ENCODE measurements at places on chromosomes 16 and 17.

- DNase-seq, result no peak
Measured at GRCh38 chr17:27496437-27496943, 40.2 kb downstream of the KSR1 start.

GRCh38 chr17:31549525-31550388 is 158.3 kb downstream of the RAB11FIP4 start:
- peak; percentile 100 for DNase-seq

GRCh38 chr16:22685459-22685830 is 128.5 kb upstream of the HS3ST2 start:
- DNase-seq, result no peak

DNA sequence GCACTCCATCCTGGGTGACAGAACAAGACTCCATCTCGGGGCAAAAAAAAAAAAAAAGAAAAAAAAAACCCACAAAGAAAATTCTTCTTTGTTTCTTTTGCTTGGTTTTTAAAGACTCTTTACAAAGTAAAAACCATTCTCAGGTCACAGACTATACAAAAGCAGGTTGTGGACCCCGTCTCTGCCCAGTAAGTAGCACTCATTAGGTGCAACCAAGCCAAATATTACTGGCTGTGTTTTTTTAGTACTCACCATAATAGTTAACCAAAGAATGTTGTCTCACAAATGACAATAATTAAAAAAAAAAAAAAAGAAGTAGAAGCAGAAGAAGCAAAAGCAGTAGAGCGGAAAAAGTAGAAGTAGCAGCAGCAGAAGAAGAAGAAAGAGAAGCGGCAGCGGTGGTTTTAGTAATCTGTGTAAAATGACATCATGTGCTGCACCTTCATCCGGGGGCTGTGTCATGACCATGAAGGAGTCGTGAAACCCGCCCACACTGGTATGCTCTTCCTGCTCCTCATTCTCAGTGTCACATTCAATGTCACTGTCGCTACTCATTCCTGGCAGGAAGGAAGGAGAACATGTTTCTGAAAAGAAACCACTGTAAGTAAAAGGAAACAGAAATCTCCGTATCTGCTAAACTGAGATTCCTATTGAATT is 105.4 kb downstream of the TRIM37 start:
- peak; percentile 14 for DNase-seq

- DNase-seq, result no peak
Measured at GRCh38 chr16:635573-636205, 416 bp downstream of the METTL26 start.

GRCh38 chr16:82542714-82543113 is 84.1 kb upstream of the CDH13 start:
- no peak for DNase-seq

DNA sequence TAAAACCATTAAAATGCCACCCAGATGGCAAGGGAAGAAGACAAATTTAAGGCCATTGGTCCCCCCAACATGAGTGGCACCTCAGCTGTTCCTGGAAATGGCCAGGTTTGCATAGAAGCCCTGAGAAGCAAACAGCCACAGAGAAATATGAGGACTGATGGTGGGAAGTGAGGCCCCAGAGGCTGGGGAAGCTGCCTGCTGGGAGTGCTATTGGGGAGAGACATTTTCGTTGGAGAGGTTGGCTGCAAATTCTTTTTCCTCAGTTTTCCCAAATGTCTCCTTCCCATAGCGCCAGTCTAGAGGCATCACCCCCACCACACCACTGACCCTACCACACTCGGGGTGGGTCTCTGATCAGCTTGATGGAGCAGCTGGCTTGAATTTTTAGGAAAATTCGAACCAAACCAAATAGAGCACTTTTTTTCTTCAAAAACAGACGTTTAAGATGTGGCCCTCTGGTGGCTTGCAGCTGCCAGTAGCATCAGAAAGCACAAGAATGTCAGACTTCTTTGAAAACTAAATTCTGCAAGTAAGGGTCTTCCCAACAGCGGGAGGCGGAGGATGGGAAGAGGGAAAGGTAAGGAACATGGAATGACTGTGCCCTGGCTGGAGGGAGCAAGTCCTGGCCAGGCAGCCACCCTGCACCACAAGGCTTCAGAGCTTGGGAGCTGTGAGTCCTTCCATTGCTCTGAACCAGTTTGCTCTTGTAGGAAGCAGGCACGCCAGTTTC is 13.2 kb upstream of the SLC12A3 start:
- no peak for DNase-seq

DNA sequence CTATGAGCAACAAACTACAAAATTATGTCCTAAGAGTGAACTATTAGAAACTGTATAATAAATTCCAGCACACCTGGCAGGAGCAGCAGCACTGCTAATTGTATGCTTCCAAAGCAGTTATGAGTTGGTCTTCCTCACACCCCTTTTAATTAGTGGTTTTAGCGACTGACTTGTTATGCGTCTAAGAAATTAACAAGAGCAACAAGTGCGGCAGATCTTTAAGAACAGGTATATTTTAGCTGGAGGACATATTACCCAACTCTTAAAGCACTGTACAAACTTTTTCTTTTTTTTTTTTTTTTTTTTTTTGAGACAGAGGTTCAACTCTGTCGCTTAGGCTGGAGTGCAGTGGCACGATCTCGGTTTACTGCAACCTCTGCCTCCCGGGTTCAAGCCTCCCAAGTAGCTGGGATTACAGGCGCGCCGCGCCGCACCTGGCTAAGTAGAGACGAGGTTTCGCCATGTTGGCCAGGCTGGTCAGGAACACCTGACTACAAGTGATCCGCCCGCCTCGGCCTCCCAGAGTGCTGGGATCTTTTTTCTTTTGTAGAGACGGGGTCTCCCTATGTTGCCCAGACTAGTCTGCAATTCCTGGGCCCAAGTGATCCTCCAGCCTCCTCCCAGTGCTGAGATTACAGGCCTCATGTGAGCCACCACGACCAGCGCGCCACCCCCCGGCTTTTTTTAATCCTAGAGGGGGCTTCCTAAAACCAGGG is 1.6 kb upstream of the FBXL20 start:
- no peak for DNase-seq

GRCh38 chr17:82344175-82344907 is 10.8 kb upstream of the SECTM1 start:
- no peak for DNase-seq

- no peak for DNase-seq
Measured at GRCh38 chr17:76307299-76307965, 644 bp downstream of the QRICH2 start.

- no peak for DNase-seq
Measured at GRCh38 chr17:29694918-29695563, 72.3 kb upstream of the CORO6 start.

DNA sequence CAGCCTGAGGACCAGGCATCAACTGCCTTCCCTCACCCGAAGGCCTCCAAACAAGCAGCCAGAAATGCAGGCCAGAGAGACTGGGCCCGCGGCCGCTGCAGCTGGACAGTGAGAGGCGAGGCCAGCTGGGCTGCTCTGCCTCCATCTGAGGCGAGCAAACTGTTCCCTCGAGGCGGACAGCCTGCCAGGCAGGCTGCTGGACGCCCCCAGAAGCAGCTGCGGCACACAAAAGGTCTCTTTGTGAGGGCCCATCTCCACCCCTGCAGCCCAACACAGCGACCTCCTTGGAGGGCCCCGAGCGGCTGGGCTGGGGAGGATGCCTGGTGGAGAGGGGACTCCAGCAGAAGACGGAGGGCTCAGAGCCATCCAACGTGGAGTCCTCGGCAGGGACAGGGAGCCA is 4.7 kb downstream of the CORO7 start:
- DNase-seq, result no peak

DNA sequence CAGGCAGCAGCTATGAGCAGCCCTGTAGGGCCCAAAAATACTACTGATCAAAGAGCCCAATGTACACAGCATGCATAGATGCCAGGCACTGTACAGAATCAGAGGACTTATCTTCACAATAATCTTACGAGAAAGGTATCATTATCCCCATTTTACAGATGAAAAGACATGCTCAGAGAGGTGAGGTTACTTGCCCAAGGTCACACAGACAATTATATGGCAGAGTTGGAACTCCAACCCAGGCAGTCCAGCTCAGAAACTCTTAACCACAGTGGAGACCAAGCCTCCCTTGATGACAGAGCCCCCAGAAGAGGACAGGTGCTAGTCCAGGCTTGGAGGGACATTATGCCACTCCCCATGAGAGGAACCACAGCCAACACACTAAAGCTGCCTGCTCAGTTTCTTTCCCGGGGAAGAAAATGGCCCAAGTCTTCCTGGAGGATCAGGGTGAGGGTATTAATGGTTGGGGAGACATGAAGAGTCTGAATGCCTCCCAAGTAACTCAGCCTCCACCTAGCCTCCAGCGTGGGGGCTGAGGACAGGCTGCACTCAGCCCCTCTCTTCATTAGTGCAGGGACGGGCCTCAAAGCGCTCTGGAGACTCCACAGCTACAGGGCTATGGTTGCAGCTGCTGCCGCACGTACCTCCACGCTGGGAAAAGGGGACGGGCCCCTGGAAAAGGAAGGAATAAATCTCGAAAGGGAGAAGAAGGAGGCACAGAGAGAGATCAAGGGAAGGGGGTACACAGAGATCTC is 826 bp downstream of the UNC119 start:
- no peak for DNase-seq

DNA sequence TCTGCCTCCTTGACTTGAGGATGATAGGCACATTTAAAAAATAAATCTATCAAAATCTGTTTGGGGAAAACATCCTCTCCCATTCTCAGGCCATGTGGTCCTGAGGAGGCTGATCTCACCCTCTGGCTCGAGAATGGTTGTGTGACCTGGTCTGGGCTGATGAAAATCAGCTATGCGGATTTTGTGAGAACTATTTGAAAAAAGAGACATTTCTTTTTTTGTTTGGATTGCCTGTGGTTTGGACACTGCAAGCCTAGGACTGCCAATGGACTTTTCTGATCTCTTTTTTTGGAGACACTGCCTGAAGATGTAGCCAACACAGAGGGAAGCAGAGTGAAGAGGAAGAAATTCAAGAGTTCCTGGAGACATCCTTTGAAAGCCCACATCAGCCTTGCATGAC is 145.9 kb downstream of the HS3ST3B1 start:
- DNase-seq, result no peak

GRCh38 chr16:75207831-75208230 is 870 bp upstream of the CTRB2 start:
- DNase-seq, result no peak

DNA sequence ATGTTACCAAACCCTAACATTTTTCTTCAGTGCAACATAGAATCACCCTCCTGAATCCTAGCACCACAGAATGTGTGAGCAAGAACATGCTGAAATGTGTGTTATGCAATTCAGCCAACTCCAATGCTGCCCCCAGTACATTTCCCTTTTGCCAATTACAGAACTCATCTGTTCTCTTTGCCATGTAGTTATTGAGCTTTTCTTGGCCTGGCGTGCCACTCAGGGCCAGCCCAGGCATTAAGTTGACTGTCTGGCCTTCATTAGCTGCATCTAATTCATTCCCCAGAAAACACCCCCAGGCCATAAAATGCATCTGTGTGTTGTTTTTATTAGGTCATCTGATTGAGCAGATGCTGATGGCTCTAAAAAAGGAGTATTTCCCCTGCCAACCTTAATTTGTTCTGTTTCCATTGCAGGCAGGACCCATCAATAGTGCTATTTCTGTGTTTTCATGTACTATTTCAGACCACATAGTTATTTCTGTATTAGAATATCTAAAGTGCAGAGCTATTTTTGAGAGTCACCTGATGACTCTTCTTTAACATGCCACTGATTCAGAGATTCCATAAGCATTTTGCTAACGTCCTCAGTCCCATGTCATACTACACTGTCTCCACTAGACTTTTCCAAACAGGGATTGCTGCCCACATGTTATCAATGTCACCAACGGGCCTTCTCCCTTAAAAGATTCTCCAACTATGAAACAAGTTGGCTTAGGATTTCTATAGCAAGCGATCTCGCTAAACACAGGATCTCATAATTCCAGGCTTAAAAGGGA is 969.7 kb downstream of the CDH11 start:
- DNase-seq, result no peak

GRCh38 chr17:12193144-12193735 is 172.6 kb downstream of the MAP2K4 start:
- DNase-seq, result no peak

DNA sequence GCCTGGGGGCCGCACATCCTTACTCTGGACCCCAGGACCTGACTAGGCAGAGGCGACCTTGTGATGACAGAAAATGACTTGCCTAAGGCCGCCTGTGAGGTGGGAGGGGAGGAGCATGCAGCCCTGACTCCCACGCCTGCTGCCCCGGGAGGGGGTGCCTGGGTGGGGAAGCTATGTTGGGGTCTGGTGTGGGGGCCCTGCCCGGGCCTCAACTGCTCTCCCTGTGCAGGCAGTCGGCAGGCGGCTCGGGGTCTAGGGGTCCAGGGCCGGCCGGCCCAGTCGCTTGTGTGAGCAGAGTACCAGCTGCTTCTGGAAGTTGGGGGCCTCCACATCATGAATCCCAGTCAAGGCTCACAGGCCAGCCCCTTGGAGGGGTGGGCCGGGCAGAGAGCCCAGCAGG is 48.1 kb downstream of the PRMT7 start:
- no peak for DNase-seq

DNA sequence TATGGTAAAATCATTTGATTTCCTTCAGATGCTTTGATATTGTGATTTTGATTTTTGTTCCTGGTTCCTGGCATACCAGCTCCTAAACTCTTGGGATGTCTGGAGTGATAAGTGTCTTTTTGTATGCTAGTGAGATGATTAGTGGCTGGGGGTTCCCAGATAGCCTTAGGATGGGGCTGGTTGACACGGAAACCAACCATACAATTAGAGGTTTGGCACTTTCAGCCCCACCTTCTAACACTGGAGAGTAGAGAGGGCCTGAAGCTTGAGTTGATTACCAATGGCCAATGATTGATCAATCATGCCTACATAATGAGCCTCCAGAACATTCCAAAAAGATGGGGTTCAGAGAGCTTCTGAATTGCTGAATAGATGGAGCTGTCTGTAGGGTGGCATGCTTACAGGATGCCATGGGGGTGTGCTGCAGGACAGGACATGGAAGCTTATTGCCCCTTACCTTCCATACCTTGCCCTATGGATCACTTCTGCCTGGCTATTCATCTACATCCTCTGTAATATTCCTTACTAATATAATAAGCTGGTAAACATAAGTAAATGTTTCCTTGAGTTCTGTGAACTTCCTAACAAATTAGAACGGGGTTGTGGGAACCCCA is 22.8 kb downstream of the RNF112 start:
- DNase-seq, result no peak

- no peak for DNase-seq
Measured at GRCh38 chr17:75697651-75698291, 23.5 kb upstream of the ITGB4 start.

DNA sequence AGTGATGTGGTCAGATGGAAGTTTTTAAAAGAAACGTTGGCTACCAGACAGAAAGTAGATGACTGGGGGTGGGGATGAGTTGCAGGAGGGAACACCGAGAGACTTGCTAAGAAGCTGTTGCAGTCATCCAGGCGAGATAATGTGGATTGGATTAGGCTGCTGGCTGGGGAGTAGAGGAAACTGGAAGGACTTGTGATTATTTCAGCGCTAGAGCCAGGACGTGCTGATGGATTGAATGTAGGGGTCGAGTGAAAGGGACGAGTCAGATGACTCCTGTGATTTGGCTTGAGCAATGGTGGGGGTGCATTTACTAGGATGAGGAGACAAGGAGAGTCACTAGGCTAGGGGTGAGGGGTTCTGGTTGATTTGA is 88.5 kb downstream of the CLEC16A start:
- no peak for DNase-seq
